ENCODE measurements at places on chromosomes 4 and X. TPM values are rescaled to one million over a fixed set of nuclear protein-coding genes. Genes with fewer than 3 reads are reported as not detected.

Gene TEC
- total RNA-seq, result 1.9 TPM

Gene F8
- total RNA-seq, result 38.4 TPM

GRCh38 chr4:4791299-4792111, 68.0 kb upstream of the MSX1 start:
- no peak overlapping the region for H3K27ac ChIP-seq
- peak; percentile 16 for DNase-seq
- no peak overlapping the region for H3K4me3 ChIP-seq
- no peaks in the 10 kb centered on the region for H3K36me3 ChIP-seq
- no peaks in the 10 kb centered on the region for H3K27me3 ChIP-seq
- no peaks in the 10 kb centered on the region for H3K4me1 ChIP-seq

DNA sequence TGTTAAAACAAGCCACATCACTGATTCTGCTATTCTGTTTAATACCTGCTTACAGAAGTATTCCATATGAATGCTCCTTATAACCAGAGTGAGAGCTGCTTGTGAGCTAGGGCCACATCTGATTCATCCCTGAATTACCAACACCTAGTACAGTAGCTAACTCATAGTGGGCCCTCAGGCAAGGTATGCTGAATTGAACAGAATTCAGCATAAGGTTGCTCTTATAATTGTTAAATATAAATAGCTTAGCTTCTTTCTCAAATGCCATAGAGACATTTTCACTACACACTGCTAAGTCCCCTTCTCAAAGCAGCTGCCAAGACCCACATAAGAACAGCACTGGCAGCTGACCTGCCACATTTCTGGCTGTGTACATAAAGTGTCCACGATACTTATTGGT, 27.0 kb upstream of the MCF2 start:
- no peak overlapping the region for H3K27ac ChIP-seq
- no peak overlapping the region for H3K4me3 ChIP-seq
- H3K36me3 ChIP-seq, result peaks cover 18% of the 10 kb centered on the region

DNA sequence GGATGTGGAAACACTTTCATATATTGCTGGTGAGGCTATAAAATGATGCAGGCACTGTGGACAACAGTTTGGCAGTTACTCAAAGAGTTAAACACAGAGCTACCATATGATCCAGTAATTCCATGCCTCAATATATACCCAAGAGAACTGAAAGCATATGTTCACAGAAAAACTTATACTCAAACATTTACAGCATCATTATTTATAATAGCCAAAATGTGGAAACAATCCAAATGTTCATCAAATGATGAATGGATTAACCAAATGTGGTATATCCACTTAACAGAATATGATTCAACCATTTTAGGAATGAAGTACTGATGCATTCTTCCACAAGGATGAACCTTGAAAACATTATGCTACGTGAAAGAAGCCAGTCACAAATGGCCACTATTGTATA, 603.8 kb downstream of the IQCM start:
- H3K4me3 ChIP-seq, result no peak overlapping the region
- H3K4me1 ChIP-seq, result no peaks in the 10 kb centered on the region
- no peaks in the 10 kb centered on the region for H3K27me3 ChIP-seq
- no peaks in the 10 kb centered on the region for H3K36me3 ChIP-seq
- no peak for DNase-seq

DNA sequence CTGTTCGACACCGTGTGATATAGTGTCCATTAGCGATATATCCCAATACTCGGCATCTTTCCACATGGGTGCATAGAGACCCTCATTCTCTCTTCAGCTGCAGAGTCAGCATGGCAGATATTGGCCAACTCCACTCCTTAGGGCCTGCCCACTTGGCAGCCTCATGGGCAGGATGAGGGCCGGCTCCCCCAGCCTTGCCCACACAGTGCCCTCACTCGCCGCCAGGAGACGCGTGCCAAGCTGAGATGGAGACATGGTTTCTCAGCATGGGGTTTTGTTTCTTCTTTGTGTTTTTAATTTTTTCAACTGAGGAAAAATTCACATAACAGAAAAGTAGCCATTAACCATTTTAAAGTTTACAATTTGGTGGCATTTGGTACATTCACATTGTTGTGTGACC, 5.3 kb upstream of the PLXNA3 start:
- H3K27ac ChIP-seq, result no peak overlapping the region
- H3K4me3 ChIP-seq, result no peak overlapping the region
- no peak for DNase-seq
- H3K4me1 ChIP-seq, result no peaks in the 10 kb centered on the region
- H3K36me3 ChIP-seq, result peaks cover 38% of the 10 kb centered on the region

GRCh38 chrX:121456315-121456714, 408.9 kb downstream of the GLUD2 start:
- H3K36me3 ChIP-seq, result no peaks in the 10 kb centered on the region
- H3K27ac ChIP-seq, result no peak overlapping the region
- no peaks in the 10 kb centered on the region for H3K4me1 ChIP-seq
- no peaks in the 10 kb centered on the region for H3K27me3 ChIP-seq
- H3K4me3 ChIP-seq, result no peak overlapping the region
